ENCODE measurements at places on chromosomes 12 and 14. TPM values are rescaled to one million over a fixed set of nuclear protein-coding genes. Genes with fewer than 3 reads are reported as not detected.
A peak's percentile ranks its signal among the peaks of the same experiment; 100 is the strongest.

GRCh38 chr12:13450231-13451080 lies 253.9 kb downstream of the EMP1 start:
- no peak for DNase-seq

The BMP4 gene
- polyA plus RNA-seq, result 35.3 TPM

DNA sequence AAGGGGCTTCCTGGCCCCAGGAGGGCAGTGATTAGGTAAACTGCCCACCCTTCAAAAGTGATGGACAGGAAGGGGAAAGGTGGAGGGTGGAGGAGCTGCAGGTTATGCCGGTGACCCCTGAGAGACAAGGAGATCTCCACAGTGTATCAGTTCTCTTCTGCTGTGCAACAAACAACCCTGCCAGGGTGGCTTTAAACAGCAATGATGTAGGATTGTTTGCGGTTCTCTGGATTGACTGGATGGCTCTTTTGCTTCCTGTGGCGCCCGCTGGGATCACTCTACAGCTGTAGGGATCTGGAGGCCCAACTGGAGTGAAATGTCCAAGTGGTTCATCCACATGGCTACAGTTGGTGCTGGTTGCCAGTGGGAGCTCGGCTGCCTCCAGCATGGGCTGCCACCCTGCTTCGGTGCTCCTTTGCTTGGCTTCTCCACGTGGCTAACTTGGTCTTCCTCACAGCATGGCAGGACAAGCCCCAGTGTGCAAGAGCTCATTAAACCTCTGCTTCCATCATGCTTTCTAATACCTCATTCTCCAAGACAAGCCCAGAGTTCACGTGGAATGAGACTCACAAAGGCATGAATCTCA lies 8.6 kb upstream of the ANKRD9 start:
- no peak for DNase-seq

- DNase-seq, result no peak
Measured at GRCh38 chr14:90784621-90785270, 31.5 kb downstream of the TTC7B start.

GRCh38 chr12:31007153-31007495 lies 66.5 kb upstream of the DDX11 start:
- no peak for DNase-seq

The TOMM20L gene
- 1.2 TPM for polyA plus RNA-seq

DNA sequence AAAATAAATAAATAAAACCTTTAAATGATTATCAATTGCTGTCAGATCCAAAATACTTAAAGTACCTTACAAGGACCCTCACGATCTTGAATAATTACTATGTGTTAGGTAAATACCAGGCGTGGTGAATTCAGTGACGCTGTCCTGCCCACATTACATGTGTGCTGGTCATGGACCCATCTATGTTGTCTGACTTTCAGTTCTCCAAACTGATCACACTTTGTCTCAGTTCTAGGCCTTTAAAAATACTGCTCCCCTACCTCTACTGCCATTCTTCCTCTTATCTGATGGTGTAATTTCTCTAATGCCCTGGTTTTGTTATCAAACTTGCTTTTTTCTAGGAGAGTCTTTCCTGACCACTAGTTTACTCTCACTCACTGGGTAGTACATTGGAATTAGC lies 520.7 kb downstream of the TRHDE start:
- no peak for DNase-seq

- DNase-seq, result peak; percentile 59
Measured at GRCh38 chr14:102088012-102088792, 1.4 kb upstream of the HSP90AA1 start.

The MYBPC1 gene
- polyA plus RNA-seq, result not detected

DNA sequence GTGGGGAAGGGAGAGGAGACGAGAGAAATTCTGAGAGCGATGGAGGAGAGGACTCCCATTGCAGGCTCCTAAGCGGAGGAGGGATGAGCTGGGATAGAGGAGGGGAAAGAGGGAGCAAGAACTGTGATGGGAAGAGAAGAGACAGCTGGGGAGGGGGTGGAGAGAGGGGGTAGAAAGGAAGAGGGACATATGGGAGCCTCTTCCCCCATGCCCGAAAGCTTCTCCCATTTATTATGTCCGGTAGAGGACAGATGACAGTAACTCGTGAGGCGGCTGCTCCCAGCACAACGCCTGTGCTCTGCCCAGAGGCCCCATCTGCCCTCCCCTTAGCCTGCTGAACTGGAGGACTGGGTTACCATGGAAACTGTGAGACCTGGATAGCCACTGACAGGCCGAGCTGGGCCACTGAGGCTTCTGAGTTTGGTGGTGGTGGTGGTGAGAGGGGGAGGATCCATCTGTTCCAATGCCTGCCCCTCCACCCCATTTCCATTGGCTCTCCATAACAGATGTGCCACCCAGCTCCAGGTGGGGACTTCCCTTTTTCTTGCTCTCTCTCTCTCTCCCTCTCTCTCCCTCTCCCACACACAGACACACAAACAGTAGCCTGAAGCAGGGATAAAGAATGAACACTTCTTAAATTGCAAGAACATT lies 8.3 kb downstream of the CPNE6 start:
- DNase-seq, result no peak

- DNase-seq, result no peak
Measured at GRCh38 chr12:14614704-14615121, 47.0 kb upstream of the PLBD1 start.

DNA sequence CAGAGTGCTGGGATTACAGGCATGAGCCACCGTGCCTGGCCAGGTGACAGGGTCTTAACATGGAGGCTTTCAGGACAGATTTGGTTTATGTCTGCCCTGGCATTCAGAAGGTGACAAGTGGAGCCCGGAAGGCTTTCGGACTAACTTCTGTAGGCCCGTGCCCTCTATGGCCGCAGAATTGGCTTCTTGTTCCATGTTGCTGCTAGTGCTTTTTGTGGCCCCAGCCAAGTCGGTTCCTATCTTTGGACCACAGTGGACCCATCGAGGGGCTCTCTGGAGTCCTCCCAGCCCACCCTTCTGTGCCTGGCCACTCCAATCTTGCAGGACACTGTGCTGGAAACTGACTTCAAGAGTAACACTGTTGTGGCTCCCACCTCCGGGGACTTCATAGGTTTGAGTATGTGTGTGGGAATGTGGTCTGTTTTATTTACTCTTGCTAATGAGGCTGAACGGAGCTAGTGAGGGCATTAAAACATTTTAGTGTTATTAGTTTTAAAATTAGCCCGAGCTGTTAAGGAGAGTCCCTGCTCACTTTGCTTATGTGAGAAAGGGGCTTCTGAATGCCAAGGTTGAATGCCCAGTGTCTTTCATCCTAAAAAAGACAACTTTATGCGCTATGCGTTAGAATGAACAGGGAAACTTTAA lies 245.9 kb downstream of the CACNA1C start:
- no peak for DNase-seq

The TAOK3 gene
- polyA plus RNA-seq, result 32.7 TPM

DNA sequence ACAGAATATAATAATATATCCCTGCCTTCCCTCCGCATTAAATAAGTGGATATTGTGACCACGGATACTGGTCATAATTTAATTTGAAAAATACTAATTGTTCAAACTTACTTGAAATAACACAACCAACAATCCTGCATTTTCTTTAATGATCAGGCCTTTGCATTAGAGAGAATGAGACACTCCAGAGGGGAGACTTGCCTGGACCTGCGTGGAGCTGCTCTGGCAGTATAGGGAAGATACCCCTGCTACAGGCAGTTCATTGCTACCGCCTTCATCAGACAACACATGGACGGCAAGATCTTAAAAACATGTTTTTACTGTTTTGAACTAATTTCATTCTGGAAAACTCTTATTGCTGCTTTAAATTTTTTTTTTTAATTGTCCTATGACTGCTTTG lies 211.0 kb upstream of the FAR2 start:
- DNase-seq, result no peak

DNA sequence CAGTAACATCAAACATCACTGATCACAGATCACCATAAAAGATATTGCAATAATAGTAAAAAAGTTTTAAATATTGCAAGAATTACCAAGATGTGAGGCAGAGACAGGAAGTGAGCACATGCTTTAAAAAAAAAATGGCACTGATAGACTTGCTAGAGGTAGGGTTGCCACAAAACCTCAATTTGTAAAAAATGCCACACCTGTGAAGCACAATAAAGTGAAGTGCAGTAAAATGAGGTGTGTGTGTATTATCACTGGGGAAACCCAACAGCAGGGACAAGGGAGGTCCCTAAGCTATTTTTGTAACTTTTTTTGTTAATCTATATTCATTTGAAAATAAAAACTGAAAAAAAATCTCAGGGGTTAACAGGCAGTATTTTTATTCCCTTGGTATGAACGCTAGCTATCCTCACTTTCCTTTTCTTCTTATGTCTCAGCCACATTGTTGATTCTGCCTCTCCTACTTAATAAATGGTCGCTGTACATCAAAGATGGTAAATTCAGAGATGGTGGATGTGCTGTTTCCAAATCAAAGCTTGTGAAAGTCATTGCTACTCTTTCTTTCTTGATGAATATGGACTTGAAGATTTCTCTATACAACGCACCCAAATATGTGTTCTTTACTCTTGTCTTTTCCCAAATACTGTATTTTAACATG lies 14.0 kb upstream of the KLRD1 start:
- no peak for DNase-seq

DNA sequence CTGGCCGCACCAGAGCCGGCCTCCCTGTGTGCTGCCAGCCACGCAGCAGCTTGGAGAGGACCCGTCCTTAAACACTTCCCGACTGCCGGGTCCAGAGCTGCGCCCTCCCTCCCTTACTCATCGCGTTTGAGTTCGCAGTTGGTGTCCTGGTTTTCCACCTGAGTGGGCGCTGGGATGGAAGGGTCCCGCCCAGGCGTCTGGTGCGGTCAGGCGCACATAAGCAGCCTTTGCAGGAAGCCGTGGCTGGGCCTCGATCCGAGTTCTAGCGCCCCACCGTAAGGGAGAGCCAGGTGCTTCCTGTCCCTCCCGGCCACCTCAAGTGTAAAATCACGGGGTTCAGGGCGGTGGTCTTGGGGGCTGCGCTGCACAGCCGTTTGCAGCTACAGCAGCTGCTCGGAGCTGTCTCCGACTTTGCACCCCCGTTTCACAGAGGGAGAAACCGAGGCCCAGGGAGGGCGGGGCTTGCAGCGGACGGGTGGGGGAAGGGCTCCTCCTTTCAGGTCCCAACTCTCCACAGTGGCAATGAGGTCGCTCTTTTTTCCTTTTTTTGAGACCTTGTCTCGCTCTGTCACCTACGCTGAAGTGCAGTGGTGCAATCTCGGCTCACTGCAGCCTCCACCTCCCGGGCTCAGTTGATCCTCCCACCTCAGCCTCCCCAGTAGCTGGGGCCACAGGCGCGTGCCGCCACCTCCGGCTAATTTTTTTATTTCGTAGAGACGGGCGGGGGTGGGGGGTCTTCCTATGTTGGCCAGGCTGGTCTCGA lies 51.3 kb downstream of the LRCOL1 start:
- DNase-seq, result no peak

DNA sequence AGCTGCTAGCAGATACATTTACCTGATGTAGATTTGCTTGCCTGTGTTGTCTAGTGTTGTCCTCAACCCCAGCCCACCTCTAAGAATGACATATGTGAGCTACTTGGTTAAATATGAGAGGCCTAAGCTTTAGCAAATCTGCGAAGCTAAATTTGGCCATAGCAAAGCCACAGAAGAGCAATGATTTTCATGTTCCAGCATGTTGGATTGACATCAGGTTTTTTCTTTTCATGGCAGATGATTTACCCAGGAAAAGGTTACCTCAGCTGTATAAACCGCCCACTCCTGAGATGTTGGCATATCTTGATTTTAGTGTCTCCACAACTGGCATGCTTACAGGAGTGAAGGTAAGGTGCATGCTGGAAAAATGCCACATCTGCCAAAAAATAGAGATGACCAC lies 36.4 kb upstream of the ATF1 start:
- DNase-seq, result no peak

The MGAT2 gene
- 18.6 TPM for polyA plus RNA-seq

- no peak for DNase-seq
Measured at GRCh38 chr12:124543052-124543589, 24.3 kb downstream of the NCOR2 start.

The A2M gene
- 281 TPM for polyA plus RNA-seq

GRCh38 chr14:29584992-29585391 lies 342.7 kb downstream of the PRKD1 start:
- peak; percentile 7 for DNase-seq

DNA sequence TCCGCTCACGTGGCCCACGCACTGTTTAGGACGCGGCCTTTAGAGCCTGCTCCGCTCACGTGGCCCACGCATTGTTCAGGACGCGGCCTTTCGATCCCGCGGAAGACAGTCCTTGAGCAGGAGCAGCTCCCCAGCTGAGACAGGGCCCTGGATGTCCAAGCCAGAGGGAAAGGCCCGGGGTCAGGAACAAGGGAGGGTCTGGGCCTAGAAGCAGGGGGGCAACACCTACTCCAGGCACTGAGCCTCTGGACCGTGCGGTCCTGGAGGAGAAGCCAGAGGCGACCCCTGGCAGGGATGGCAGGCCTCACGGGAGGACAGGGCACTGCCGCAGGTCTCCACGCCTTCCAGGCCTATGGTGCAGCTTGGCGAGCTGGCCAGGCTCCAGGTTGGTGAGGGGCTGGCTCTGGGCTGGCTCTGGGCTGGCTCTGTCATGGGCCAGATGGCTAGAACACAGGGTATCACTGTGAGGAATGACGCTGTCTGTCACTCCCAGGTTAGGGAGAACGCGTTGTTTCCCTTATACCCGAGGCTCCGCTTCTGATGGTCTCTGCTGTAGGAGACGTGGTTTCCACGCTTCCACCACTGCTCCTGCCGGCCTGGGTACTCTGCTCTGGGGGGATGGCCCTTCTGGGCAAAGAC lies 341.7 kb downstream of the TMEM121 start:
- no peak for DNase-seq

DNA sequence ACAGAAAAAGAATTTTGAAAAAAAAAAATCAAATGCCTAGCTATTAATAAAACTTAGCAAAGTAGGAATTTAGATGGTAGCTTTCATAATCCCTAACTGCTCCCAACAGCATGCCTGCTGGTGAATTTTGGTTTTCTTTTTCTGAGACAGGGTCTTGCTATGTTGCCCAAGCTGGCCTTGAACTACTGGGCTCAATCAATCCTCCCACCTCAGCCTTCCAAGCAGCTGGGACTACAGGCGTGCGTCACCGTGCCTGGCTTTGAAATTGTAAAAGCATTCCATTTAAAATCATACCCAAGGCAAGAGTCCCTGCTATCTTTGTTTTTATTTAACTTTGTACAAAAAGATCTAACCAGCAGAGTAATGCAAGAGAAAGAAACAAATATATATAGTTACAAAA lies 20.7 kb downstream of the FBXO21 start:
- DNase-seq, result no peak

- DNase-seq, result no peak
Measured at GRCh38 chr14:39857376-39858055, 425.3 kb upstream of the FBXO33 start.

The KRT82 gene
- not detected for polyA plus RNA-seq

GRCh38 chr14:51865953-51866747 lies 5.7 kb downstream of the GNG2 start:
- no peak for DNase-seq

DNA sequence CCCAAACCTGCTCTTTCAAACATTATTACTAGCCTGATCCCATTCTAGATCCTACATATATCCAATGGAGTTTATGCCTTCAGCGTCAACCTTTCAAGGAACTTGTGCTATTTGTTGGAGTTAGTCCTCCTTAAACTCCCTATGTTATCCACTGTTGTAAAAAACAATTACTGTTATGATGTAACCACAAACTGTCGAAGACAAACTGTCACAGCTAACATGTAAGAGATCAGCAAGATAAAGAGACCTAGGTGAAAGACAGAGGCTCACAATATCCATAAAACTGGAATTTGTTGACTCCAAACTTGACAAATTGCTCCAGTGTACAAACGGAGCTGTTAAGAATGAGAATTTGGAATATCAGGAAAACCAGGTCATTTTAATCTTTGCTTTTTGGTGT lies 70.7 kb downstream of the CDK17 start:
- DNase-seq, result no peak

The LALBA gene
- not detected for polyA plus RNA-seq
